Iris pigment epithelial cell (primary cell): ENCODE measurements at places on chromosomes 6 and 20.
A peak's percentile ranks its signal among the peaks of the same experiment; 100 is the strongest.

- DNase-seq = peak; percentile 70
These were observed 67.1 kb downstream of the TFAP2A start for GRCh38 chr6:10347561-10348327.

GRCh38 chr6:1724616-1725015, 114.9 kb downstream of the FOXC1 start:
- no peak for DNase-seq

- no peak for DNase-seq
These were observed 36.2 kb downstream of the GCM1 start for GRCh38 chr6:53112404-53112803.

GRCh38 chr6:32803416-32803815, 13.4 kb downstream of the HLA-DOB start:
- no peak for DNase-seq

DNA sequence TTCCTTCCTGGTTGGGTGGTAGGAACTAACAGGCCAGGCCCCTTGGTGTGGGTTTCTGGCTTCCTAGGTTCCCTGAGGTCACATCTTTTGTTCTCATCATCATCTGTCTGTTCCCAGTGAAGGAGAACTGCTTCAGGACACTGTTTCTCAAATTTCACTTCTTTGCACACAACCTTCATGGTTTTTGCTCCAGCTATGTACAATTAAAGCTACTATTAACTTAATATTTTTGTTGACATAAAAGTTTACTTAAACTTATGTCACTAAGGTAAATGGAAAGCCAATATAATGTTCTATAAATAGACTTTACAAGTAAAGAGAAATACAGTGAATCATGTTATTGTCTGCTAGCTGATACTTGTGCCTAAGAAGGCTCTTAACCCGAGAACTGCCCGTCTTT, 120.7 kb upstream of the KCNG1 start:
- DNase-seq = no peak

GRCh38 chr6:4358414-4359107, 223.2 kb upstream of the ECI2 start:
- peak; percentile 98 for DNase-seq

DNA sequence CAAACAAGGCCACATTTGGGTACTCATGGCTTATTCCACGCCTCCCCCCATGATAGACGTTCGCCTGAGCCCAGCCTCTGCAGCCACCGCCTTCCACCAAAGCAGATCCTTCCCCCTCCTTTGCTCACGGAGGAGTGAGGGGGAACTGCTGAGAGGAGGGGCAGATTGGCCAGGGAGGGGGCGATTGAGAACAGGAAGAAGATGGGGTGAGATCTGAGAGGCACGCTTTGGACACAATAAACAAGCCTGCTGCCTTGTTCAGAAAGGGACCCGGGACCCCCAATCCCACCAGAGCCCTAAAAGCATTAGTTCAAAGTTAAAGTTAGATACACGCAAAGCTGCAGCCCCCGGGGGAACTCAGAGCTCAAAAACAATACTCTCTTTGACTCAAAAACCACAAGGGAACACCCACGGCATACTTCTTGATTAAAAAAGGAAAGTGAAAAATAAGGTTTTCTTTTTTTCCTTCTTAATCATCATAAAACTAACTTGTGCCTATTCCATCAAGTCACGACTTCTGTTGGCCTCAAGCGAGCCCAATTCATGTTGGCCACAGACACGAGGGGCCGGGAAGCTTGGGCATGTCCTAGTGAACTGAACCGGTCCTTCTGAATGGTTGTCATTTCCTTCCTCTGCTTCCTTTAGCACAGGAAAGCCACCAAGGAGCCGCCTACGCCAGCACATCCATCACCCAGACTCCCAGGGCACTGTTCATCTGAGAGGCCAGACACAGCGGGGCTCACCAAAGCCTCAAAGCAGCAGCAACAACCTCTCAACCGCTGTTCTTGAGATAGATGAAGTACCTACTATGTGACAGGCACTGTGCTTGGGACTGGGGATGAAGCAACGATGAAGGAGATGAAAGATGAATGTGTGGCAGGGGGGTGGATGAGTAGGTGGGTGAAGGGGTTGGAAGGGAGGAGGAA, 44.7 kb downstream of the NFATC2 start:
- no peak for DNase-seq
